ENCODE measurements at places on chromosomes 3 and 15.

DNA sequence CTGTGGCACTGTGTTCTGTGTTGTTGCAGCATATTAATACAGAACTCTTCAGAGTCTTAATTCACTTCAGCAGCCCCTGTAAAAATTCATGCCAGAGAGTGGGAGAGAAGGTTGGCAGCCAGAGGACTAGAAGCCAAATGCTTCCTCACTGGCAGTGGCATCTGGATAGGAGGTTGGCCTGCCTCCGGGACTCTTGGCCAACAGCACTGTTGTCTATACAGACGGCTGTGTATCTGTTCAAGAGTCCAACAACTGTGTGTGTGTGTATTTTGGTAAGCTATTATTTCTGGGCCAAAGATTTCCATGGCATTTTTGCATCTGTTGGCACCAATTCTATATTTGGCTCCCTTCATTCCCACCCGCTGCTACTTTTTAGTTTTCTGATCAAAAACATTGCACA is 156.0 kb upstream of the SOX2 start:
- DNase-seq: no peak

- DNase-seq: no peak
These were observed 520 bp downstream of the ZNF654 start for GRCh38 chr3:88059380-88060170.

DNA sequence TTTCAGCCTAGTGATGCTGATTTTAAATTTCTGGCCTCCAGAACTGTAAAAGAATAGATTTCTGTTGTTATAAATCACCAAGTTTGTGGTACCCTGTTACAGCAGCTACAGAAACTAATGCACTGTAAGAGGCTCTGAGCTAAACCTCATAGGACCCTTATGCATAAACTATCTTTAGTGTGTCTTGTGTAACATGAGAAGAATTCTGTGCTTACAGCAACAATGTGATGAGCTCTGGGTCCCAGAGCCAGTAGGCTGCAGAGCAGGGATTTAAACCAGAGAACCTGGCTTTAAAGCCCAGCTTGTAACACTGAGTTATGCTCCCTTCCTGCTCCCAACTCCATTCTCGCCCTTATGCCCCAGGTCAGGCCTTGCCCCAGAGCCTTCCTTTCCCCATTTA is 113.1 kb downstream of the THSD4 start:
- DNase-seq: peak; percentile 25

DNA sequence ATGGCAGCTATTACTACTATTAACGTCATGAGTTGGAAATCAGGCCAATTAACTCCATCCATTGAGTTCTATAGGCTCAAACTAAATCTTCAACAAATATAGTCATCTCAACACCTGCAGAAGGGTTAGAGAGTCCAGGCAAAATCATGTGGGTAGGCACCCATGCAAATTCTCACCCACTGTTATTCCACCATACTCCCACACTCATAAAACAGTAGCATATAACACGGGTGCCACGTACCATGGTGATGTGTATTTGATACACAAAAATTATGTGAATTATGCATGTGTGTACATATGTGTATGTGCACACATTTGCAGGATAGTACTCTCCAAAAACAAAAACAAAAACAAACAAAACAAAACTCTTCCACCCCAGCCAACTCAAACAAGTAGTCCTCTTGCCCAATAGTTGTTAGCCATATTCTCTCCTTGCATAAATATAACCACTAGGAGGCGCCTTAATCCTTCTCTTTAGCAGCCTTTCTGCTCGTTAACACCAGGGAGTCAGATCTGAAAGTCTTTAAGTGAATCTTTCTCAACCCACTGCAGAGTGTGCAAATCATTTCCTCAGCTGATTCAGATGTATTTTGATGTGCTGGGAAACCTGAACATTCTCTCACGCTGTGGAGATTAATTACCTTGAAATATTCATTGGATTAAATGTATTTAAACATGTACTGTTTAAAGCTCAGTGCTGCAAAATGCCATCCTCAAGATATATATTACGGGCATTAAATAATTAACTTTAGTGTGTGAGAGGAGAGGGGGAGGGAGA is 38.0 kb upstream of the COPB2 start:
- DNase-seq: peak; percentile 82

- DNase-seq: peak; percentile 81
These were observed 95.3 kb downstream of the IGF2BP2 start for GRCh38 chr3:185729337-185730055.

- no peak for DNase-seq
These were observed 189.0 kb upstream of the HES1 start for GRCh38 chr3:193946945-193947344.

- DNase-seq: peak; percentile 40
These were observed 422.1 kb downstream of the GRM7 start for GRCh38 chr3:7282988-7283387.

GRCh38 chr3:41682996-41683395 is 278.9 kb downstream of the ULK4 start:
- DNase-seq: peak; percentile 91

- no peak for DNase-seq
These were observed at the start of gene GJD2 for GRCh38 chr15:34754674-34755418. Gene GJD2, minus strand, starts transcription at chr15:34754998. Its CDS starts 510 bp downstream, at chr15:34754488.

DNA sequence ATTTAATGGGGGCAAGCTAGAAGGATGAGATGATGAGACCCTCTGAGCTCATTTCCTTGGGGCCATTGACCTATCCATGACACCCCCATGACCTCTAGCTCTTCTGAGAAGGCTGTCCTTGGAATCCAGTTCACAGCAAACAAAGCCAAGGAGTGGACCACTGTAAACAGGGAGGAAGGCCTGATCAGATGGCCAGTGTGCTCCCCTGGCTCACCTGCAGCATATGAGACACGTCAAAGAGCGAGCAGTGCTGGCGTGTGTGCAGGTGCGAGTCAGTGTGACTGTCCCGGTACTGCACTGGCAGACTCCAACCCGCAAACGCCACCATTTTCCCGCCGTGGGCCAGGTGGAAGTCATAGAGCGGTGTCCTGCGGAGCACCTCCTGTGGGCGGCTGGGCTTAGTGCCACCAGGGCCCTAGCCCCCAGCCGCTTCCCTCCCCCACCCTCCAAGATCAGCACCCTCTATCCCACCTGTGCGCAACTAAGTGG is 339 bp downstream of the AMT start:
- no peak for DNase-seq

DNA sequence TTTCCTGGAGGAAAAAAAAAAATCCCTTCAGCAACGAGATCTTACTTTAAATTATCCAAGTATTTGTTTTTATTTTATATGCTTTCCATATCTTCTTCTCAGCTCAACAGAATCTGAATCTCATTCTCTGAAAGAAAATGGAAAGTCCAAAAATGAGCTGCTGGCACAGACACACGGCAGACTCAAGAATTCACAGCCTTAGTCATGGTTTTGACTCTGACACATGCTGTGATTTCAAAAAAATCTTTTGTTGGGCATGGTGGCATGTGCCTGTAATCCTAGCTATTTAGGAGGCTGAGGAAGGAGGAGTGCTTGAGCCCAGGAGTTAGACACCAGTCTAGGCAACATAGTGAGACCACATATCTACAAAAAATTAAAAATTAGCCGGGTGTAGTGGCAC is 565.0 kb downstream of the MAGI1 start:
- peak; percentile 28 for DNase-seq

- no peak for DNase-seq
These were observed 35.7 kb downstream of the ATG7 start for GRCh38 chr3:11307830-11308432.

- peak; percentile 1 for DNase-seq
These were observed 5.4 kb downstream of the IQCF6 start for GRCh38 chr3:51773529-51774056.

DNA sequence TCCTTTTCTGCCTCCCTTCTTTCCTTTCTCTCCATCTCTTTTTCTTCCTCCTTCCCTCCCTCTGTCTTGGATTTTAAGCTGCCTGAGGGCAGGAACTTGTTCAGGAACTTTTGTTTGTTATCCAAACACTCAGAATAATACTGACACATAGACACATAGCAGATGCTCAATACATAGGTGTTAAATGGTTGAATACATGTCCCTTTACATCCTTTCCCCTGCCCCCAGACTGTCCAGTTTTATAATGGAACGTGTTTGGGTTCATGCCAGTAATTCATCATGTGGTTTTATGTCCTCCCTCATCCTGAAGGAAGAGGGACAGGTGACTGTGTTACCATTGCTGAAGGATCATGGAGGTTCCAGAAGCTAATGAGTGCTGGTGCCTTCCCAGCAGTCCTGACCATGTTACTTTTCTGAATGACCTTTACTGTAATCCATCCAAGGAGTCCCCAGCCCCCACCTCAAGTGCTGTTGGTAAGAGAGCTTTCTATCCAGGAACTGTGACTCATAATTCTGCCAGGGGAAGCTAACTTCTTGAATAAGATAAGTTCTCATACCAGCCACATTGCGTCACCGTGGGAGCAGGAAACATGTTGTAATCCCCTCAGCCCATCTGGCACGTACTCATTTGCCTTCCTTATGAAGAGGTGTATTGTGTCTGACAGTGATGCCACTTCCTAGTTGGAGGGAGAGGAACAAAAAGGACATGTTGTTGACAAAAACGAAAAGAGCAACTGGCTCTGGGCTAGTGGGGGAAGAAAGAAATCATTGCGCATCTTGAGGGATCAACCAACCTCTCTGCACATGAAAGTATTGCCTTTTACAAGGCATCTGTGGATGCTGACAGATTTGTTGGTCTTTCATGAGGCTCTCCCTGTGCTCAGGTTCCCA is 52.4 kb downstream of the IL1RAP start:
- DNase-seq: peak; percentile 99

All from astrocyte of the spinal cord (primary cell).